ENCODE measurements at places on chromosomes 13 and 19. TPM values are rescaled to one million over a fixed set of nuclear protein-coding genes. Genes with fewer than 3 reads are reported as not detected.

GRCh38 chr19:35061583-35062373 is 20.3 kb downstream of the HPN start:
- no peaks in the 10 kb centered on the region for H3K27me3 ChIP-seq
- H3K27ac ChIP-seq, result no peak overlapping the region
- H3K36me3 ChIP-seq, result no peaks in the 10 kb centered on the region
- no peak overlapping the region for H3K4me3 ChIP-seq

The KCNRG gene
- total RNA-seq, result 0.19 TPM

DNA sequence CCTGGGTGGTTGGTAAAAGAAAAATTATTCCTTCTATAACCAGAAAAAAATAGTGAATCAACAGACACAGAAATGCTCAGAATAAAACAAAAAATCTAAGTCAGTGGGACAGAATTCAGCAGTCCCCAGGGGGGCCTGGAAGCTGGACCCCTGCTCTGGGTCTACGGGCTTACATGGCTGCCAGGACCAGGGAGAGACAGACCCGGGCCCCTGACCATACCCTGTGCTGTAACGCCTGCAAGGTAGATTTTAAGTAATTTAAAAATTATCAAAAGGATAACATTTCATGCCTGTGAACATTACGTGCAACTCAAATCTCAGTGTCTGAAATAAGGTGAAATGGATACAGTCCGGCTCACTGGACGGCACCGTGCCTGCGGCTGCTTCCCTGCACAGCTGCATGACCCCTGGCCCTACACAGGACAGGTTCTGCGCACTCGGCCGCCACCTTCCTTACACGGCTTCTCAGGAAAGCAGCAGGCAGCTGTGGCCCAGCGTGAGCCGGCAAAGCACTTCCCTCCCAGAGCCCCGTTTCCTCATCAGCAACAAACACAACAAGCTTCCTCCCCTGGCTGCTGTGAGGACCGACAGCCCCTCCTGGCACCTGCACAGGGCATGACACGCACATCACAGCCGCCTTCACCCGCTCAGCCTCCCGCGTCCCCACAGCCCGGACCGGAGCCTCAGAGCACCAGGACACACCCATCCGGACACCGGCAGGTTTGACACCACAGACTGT is 22.2 kb downstream of the RASA3 start:
- no peaks in the 10 kb centered on the region for H3K27me3 ChIP-seq
- no peaks in the 10 kb centered on the region for H3K4me1 ChIP-seq
- DNase-seq, result no peak
- no peak overlapping the region for H3K4me3 ChIP-seq
- no peaks in the 10 kb centered on the region for H3K36me3 ChIP-seq
- H3K27ac ChIP-seq, result no peak overlapping the region

DNA sequence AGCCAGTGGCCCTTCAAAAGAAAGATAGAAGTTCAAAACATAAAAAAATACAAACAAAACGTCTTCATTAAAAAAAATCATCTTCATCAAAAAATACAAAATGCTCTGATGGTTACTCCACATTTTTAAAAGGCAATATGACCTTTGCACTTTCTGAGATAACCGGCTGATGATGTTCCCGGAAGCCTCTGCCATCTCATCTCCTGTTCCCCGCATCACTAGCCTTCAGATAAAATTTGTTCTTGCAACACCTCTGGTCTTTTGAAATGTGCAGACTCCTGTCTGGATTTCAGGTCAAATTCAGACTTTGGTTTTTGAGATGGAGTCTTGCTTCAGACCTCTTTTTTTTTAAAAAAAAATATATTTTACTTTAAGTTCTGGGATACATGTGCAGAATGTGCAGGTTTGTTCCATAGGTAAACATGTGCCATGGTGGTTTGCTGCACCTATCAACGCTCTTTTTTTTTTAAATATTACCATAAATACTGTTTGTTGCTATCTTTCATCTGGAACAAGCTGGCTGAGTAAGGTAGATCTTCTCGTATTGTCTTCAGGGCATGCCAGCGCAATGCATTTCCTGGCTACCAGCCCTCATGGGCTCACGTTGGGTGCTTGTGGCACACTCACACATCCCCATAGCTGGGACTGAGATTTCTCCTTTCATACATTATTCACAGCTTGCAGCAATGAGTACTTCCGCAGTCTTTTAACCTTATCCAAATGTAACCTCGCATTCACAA is 418.9 kb upstream of the ARGLU1 start:
- H3K27ac ChIP-seq, result no peak overlapping the region
- no peaks in the 10 kb centered on the region for H3K36me3 ChIP-seq
- no peaks in the 10 kb centered on the region for H3K4me1 ChIP-seq
- DNase-seq, result no peak
- H3K27me3 ChIP-seq, result no peaks in the 10 kb centered on the region

DNA sequence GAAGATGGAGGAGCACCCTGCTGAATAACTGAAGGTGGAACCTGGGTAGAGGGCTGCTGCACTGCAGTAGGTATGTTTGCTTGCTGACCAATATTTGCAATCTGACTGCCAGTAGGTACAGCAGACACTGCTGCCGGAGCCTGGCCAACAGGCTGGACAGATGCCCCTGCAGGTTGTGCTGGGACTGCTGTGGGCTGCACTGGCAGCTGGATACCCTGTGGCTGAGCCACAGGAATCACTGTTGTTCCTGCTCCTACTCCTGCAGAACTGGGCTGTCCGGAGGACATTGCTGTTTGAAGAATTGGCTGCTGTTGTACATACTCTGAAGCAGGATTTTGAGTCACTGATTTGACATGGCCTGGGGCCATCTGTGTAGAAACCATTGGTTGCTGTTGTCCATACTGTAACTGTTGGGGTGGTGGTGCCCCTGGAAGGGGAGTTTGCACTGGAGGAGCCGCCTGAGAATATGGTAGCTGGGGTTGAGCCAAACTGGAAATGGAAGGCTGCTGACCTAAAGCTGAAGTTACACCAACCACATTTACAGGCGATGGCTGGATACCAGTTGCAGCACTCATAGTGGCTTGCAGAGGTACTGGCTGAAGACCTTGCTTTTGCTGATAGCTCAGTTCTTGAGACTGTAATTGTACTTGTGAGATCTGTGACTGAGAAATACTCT is 2.2 kb downstream of the TSC22D1 start:
- no peak overlapping the region for H3K27ac ChIP-seq
- H3K4me3 ChIP-seq, result no peak overlapping the region
- H3K36me3 ChIP-seq, result no peaks in the 10 kb centered on the region
- no peaks in the 10 kb centered on the region for H3K27me3 ChIP-seq

DNA sequence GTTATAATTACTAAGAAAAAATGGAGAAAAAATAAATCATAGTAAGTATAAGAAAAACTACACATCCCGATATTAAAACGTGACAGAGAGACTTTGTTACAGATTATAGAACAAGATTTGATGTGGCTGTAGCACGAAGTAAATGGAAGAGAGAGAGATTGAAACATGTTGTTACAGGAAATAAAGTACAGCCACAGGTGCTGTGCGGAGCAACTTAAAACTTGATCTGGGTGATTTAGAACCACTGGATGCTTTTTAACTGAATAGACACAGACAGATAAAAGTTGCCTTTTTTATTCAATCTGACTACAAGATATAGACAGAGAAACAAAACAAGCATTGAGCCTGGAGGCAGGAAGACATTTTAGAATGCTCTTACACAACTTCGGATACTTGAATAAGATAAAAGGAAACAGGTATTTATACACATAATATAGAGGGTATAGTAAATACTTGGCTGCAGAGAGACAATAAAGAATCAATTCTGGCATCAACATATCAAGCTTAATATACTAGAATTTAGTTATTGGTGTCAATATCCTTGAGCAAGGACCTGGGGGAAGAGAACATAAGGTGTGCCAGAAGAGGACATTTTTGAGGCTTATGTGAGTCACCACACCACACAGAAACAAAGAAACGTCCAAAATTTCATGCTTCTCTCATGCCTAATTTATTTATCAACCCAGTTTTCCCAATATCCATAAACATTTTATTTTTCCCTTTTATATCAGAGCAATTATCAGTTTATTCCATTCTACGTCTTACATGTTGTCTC is 548.5 kb downstream of the SLITRK1 start:
- no peak overlapping the region for H3K27ac ChIP-seq
- H3K4me3 ChIP-seq, result no peak overlapping the region
- H3K4me1 ChIP-seq, result no peaks in the 10 kb centered on the region
- no peaks in the 10 kb centered on the region for H3K27me3 ChIP-seq
- no peaks in the 10 kb centered on the region for H3K36me3 ChIP-seq

The ATP8A2 gene
- 0.15 TPM for total RNA-seq
